ENCODE measurements at places on chromosomes 13 and 19.

GRCh38 chr13:31588316-31588715 lies 151.0 kb upstream of the RXFP2 start:
- no peak for DNase-seq

- no peak for DNase-seq
These were observed 718.0 kb downstream of the EFNB2 start for GRCh38 chr13:105817498-105817897.

DNA sequence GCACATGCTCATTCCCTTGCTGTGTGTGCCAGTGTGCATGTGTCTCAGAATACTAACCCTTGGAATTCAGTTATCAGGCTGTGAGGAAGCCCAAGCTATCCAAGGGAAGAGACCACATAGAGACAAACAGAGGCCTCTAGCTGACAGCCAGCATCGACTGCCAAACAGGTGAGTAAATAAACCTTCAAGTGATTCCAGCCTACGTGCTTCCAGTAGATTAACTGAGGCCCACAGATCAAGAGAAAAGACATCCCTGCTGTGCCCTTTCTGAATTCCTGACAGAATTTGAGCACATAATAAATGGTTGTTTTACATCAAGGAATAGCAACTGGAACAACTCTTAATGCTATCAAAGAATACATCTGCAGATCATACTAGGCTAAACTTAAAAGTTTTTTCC lies 17.5 kb downstream of the ZC3H13 start:
- no peak for DNase-seq

GRCh38 chr19:18659281-18660050 lies 22.6 kb downstream of the KLHL26 start:
- no peak for DNase-seq

DNA sequence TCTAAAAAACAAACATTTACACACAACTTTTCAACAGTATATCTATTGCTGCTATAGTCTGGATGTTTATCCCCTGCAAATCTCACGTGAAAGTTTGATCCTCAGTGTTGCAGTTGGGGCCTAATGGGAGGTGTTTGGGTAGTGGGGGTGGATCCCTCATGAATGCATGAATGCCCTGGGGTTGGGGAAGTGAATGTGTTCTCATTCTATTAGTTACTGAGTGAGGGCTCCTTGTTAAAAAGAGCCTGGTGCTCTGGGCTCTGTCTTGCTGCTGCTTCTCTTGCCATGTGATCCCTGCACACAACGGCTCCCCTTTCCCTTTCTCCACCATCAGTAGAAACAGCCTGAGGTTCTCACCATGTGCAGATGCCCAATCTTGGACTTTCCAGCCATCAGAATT lies 242.7 kb upstream of the HTR2A start:
- DNase-seq = no peak

DNA sequence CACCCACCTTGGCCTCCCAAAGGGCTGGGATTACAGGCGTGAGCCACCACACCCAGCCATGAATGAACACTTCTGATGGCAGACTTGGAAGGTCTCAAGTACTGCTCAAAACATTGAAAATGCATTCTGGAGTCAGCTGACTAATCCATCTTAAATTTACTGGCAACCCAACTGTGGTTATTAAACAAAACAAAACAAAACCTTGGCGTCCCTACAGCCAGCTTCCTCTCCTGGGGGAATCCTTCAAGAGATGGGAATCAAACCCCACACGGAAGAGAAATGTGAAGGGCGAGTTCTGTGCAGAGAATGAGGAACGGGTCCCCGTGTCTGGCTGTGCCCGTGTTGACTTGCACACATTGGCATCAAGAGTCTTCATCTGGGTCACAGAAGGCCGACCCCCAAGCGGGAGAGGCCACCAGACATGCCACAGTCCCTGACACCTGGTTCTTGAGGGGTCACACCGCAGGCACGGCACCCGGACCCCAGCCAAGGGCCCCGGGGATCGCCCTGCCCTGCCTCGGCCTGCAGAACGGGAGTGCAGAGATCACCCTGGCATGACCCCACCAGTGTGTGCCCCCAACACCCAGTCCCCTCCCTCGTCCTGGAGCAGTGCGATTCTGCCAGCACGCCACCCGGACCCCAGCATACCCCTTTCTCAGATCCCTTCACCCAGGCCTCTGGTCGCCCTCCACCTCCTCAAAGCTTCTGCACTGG lies 3.2 kb downstream of the MAP2K2 start:
- DNase-seq = no peak

DNA sequence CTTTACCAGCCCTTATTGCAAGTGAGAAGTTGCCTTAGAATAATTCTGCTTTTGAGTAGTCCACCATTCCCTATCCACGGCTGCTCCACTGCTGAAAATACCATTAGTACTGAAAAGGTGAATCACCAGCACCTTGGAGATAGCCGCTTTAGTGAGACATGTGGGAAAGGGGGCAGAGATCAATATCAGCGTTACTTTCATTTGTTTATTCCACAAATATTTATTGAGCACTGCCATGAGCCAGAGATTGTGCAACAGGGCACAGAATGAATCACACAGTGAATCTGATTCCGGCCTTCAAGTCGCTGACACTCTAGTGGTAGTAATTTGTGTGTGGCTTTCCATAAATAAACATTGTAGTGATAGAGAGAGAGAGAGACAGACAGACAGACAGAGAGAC lies 31.5 kb upstream of the MYO16 start:
- no peak for DNase-seq

DNA sequence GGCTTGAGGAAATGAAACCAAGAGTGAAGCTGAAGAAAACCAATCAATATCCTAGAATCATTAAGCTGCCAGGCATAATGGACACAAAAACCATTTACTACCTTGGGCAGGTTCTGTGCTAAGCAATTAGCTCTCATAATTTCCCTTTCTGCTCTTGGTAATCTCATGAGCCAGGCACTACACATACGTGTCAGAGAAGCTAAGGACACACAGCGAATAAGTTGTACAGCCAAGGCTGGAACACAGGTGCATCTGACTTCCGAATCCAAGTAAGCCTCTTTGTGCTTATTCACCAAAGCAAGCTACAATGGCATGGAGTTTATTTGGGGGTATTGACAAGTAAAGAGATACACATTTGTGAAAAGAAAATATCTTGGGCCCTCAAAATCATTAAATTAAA lies 1343.9 kb upstream of the MIR17HG start:
- no peak for DNase-seq

DNA sequence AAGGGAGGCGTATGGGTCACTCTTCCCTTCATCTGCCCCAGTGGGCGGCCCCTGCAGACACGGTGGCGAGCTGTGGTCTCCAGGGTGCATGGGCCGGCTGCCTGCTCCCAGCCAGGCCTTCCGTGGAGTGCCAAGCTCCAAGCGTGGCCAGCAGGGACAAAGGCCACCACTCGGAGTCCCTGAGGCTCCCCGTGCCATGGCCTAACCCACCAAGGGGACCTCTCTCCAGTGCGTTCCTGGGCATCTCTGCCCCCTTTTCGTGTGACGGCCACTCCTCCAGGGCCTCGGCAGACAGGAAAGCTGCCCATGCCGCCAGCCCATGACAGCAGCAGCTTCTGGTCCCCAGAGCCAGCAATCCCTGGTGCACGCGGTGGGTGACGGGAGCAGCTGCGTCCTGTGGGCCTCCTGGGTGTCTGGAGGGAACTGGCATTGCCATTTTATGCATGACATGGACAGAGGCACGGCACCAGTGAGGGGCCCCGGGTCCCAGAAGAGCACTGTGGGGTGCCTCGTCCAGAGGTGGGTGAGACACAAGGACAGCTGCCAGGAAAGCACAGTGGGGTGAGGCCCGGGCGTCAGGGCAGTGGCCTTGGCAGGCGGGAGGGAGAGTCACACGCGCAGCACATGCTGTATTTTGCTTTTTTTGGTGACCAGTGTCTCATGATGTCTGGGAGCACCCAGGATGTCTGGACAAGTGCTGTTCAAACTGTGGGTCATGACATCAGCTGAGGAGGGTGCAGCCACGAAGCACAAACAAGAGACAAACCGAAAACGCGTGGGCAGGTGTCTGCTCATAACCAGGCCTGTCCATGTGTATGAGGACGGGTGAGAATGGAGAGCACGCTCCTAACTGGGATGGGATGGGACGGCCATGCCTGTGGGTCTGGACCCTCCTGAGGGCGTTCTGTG lies 32.3 kb downstream of the CEBPG start:
- no peak for DNase-seq

GRCh38 chr19:43318203-43318602 lies 35.3 kb upstream of the CD177 start:
- no peak for DNase-seq

- DNase-seq = no peak
These were observed 586 bp downstream of the MRI1 start for GRCh38 chr19:13764821-13765394.

GRCh38 chr19:35236638-35237400 lies 8.3 kb upstream of the FAM187B start:
- DNase-seq = no peak

DNA sequence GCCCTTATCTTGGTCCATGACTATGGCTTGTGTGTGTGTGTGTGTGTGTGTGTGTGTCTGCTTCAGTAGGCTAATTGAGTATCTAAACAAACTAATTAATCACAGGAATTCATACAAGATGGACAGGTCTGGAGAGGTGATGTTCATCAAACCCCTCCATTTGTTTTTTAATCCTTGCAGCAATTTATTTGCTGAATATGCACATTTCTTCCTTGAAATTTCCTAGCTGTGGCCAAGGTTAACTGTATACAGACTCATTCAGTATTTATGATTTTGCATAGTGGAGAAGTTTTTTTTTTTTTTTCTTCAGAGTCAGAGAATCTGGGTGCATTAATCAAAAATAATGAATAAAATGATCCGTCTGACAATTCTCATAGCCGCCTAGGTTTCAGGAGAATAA lies 74.7 kb upstream of the TSHZ3 start:
- no peak for DNase-seq

DNA sequence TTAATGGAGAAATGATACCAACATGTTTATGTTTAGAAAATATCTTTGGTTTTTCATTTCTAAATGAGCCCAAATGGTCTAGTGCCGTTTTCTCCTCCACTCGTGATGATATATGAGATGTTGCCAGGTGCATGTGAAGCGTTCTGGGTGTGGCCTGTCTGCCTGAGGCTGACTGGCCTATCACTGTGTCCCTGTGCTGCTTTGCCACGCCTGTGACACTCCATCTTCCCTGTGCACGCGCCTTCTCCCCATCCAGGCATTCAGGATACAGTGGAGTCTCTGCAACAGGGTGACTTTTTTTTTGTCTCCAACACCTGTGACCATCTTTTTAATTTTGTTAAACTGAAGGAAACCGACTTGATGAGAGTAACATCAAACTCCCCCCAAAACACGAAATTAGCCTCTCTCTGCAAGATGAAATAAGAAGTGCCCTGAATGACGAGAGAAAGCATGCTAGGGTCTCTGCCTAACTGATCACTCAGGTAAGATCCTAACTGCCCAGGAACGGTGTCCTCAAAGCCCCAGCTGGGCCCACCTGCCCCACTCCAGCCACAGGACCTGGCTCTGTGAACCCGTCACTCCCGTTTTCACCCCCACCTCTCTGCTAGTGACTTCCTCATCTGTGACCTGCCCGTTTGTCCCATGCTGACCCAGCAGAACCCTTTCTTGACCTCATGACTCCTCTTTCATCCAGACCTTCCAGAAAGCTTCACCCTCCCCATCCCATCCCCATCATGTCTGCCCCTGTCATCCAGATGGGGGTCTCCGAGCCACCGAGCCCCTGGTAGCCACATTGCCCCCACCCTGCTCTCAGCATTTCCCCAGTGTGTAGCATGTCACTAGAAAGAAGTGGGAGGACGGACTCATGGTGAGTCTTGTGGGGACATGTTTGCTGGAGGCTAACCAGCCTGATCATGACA lies 33.2 kb upstream of the TFDP1 start:
- DNase-seq = no peak

DNA sequence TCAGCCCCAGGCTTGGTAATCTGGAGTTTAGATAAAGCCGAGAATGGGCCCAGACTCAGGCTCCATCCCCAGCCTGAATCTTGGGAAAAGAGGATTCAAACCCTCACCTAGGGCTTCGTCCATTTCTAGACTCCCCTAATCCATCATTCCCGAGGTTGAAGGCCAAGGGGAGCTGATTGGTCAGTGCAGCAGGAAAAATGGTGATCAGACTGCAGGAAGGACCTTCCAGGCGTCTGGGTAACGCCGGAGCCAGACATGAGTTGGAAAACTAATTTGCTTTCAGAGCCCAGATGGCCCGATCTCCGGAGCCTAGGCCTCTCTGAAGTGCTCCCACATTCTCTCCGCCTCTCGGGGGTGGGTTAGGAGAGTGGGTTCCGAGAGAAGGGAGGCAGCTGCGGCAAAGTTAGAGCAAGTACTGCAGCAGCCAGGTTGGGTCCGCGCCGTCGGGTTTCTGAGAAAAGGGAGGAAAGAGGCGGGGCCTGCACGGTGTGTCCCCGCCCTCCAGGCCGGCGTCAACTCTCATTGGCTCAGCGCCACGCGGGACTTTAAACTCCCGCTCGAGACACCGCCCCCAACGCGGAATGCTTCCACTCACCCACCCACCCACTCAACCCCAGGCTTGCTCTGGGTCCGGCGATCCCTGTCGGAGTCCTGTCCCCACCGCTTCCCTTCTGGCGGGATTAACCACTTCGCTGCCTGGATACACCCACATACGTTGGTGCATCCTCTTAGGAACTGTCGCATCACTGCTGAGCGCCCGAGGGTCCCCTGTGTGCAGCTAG lies 788 bp upstream of the RTBDN start:
- peak; percentile 36 for DNase-seq

- DNase-seq = no peak
These were observed 32.2 kb upstream of the TNFAIP8L1 start for GRCh38 chr19:4606921-4607678.

DNA sequence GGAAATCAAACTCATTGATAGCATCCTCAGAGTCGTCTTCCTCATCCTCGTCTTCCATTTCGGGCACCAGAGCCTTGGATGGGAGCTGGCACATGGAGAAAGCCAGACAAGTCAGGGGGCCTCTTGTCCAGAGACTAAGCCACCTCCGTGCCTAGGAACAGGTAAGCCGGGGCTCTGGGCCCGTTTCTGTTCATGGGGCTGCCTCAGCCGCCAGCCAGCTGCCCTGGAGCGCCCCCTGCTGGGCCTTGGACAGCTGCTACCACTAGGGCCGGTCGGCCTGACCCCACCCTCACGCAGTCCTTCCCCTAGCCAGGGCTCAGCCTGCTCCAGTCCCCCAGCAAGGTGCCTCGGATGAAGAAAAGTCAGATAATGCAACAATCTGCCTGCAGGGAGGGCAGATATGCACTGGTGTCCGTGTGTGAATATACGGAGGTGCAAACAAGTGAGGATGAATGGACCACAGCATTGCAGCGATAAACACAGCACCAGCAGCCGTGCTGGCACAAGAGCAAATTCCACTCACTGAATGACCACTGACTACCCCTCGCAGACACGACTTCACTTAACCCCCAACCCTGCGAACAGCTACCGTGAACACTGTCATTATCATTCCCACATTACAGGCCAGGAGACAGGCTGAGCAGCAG lies 11.9 kb upstream of the PRKD2 start:
- DNase-seq = no peak

GRCh38 chr13:32317716-32318465 lies 2.6 kb downstream of the BRCA2 start:
- no peak for DNase-seq

DNA sequence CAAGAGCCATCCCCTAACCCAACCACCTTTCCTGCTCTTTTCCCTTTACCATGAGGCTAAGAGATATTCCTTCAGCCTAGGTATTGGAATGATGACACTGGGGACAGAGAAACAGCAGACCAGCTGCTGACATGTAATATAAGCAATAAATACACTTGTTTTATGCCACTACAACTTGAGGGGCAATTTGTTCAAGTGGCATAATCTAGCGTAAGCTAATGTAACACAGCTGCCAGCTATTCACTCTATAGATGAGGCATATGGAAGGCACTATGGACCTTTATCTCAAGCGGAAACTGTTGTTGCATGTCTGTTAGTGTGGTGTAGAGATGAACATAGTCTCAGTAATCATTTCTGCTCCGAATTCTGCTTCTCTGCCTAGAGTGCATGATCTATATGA lies 111.1 kb downstream of the STARD13 start:
- DNase-seq = no peak

Measured in Jurkat, Clone E6-1 (cell line).